ENCODE measurements at places on chromosomes 7 and 10. TPM values are rescaled to one million over a fixed set of nuclear protein-coding genes. Genes with fewer than 3 reads are reported as not detected.

DNA sequence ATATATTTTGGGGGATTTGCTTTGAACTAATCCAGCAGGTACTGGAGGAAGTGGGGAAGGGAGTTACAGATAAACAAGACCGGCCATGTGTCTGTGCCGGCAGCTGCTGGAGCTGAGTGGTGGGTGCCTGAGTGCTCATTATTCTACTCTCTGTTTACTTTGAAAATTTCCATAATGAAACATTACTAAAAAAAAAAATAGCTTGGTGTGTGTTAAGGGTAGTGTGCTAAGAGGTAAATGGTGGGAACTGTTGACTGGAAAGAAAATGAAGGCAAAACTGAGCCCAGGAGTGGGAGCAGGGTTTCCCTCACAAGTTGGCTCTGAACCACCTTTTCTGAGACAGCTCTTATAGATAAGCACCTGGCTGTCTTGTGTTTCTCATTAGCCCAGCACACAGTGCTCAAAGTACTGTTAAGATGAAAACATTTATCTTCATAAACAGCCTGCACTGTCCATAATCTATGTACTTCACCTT, 50.6 kb downstream of the PARD3 start:
- no peak for DNase-seq

GRCh38 chr7:27101957-27102580, 414 bp downstream of the HOXA2 start:
- no peak for DNase-seq

- peak; percentile 91 for DNase-seq
Measured at GRCh38 chr10:63798599-63799498, 277.6 kb downstream of the REEP3 start.

- DNase-seq, result no peak
Measured at GRCh38 chr7:108805808-108806397, 236.2 kb downstream of the DNAJB9 start.

- DNase-seq, result no peak
Measured at GRCh38 chr10:71797533-71798307, 24.4 kb upstream of the VSIR start.

Gene LRRTM3
- not detected for total RNA-seq

- no peak for DNase-seq
Measured at GRCh38 chr10:92816091-92816531, 32.2 kb upstream of the EXOC6 start.

Gene GTPBP4
- total RNA-seq, result 9.0 TPM

Gene CLEC5A
- total RNA-seq, result 0.64 TPM

Gene HIP1
- total RNA-seq, result 47.5 TPM

GRCh38 chr10:129881641-129882040, 82.4 kb downstream of the EBF3 start:
- no peak for DNase-seq

DNA sequence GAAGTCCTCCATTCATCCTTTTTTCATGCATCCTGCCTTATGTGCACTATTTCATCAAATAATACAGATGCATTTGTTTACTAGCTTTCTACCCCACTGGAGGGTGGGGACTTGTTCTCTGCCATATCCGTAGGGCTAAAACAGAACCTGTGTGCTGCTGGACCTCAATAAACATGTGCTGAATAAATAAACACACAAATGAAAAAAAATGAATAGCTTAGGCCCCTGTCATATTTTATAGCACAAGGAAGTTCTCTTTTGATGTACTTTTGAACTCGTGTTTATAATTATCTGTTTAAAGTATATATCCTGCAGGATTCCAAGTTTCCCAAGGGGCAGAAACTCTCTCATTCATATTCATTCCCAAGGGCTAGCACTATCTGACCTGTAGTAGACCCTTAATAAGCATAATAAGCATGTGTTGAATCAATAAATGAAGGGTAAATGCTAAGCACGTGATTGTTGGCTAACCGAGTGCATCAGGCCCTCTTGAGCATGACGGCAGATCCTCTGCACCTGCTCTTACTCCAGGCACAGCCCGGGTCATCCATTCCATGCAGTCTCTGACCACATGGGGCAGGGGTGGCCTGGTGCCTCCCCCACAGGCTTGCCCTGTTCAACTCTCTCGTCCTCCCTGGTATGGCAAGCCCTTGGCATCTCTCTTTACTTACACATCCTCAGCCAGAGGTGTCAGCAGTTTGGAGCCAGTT, 474.1 kb upstream of the ZMIZ1 start:
- no peak for DNase-seq

GRCh38 chr10:23362069-23362830, 17.7 kb upstream of the C10orf67 start:
- no peak for DNase-seq

DNA sequence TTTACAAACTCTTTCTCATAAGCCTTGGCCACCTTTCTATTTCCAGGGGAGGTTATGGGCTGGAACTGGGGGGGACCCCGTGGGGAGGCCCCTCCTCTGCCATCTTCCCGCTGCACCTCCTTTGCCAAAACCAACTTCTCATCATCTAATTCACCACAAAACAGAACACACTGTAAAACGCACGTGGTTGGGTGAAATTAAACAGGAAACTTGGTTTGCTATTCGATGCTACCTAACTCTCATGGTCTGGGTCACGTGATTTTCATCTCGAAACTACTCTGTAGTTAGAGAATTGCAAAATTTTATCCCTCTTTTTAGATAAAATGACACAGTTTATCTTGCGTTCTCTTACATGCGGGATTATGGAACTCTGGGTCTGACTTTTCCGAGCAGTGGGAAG, 242.0 kb downstream of the ZMYND11 start:
- DNase-seq, result no peak

DNA sequence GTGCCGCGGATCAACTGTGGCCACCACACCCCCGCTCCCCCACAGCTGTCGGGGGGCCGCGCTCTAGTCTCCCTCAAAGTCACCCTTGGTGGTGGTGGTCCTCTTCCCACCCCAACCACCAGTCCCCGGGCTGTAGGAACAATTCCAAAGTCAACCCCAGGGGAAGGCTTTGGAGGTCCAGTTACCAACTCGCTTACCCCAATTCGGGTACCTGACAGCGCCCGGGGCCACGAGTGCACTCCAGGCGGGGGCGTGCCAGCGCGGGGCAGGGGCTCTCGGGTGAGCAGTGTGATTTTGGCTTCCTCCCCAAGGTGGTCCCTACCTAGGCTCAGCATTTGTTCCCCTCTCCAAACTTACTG, 584 bp upstream of the ZMIZ1 start:
- no peak for DNase-seq
